ENCODE measurements at places on chromosomes 6 and 20.
A peak's percentile ranks its signal among the peaks of the same experiment; 100 is the strongest.

DNA sequence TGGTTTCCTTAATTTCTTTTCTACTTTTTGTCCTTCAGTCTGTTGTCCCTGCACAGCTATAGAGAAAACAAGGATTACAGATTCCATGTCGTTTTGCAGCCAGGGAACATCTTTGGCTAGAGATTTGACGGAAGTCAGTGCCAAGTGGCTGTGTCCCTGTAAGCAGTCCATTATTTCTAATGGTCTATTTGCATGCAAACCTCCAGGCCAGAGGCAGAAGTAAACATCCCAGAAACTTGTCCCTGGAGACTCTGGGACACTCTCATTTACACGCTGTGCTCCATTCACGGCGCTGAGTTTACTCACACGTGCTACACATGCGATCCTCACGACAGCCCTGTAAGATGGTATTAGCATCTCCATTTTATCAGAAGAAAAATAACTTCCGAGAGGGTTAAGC lies 355.5 kb downstream of the PRKN start:
- no peak for DNase-seq

DNA sequence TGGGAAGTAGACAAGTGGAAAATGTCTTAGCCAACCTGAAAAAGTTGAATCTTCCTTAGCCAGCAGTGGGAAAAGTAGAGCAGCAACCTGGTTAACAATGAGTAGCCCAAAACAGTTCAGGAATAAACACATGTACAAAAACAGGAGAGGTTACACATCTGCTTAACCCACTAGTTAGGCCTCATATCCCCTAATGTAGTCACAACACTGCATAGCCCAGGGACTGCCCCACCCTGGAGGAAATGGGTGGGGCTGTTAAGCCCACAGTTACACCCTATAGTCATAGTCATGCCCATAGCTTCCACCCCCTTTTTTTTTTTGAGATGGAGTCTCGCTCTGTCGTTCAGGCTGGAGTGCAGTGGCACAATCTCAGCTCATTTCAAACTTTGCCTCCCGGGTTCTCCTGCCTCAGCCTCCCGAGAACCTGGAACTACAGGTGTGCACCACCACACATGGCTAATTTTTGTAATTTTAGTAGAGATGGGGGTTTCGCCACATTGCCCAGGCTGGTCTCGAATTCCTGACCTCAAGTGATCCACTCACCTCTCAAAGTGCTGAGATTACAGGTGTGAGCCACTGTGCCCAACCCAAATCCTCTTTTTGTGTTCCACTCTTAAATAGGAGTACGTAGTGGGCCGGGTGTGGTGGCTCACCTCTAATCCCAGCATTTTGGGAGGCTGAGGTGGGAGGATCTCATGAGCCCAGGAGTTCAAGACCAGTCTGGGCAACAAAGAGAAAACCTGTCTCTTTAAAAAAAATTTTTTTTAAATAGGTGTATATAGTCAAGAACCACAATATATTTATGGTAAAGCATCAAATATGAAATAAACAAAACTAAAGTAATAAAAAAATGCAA lies 24.5 kb downstream of the ILRUN start:
- DNase-seq = peak; percentile 35

DNA sequence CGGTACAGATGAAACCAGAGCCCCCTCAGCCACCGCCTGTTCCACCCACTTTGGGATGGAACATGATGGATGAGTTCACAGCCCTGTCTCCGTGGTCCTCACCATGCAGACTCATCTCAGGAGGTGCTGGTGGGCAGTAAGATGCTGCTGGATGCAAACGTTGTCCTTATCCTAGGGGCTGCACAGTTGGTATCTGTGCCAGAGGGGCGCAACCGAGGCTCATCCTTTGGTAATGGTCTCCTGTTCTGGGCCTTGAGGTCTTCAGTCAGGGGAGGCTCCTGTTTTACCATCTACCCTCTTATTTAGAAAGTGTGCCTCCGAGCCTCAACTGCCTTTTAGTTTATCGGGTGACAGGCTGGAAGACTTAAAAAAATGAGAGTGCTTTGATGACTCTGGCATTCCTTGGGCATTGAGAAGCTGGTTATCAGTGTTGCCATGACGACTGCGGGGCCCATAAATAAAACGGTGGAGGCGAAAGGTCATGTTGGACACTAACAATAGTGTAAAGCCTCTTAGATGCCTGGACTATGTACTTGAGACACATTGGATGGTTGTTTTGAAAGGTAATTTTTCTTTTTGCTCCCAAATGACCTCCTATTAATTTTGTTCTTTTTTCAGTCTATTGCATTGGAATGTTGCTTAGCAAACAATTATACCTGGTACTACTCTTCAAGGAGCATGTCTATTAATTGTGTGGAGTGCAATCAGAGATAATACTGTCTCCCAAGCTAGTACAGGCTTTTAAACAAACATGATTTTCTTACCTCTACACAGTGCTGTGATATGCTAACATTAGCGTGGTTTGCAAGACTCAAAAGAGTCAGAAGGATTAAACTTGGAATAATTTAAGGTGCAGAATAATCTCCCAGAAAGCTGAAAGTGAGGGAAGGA lies 74.2 kb upstream of the DSP start:
- DNase-seq = no peak

DNA sequence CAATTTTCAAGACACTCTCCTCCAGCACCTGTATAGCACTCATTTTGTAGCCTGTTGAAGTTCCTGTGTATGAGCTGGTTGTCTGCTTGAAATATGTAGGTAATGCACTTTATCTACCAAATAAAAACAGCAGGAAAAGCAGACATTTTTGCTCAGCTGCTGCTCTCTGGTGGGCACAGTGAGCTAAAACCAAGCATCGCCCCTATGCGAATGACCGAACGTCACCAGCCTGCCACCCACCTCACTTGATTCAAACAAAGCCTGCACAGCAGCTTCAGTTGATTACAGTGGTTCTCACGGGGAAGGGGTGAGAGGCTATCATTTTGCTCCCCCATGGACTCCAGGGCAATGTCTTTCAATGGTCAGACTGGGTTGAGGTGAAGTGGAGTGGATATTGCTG lies 185.7 kb downstream of the SASH1 start:
- DNase-seq = no peak

DNA sequence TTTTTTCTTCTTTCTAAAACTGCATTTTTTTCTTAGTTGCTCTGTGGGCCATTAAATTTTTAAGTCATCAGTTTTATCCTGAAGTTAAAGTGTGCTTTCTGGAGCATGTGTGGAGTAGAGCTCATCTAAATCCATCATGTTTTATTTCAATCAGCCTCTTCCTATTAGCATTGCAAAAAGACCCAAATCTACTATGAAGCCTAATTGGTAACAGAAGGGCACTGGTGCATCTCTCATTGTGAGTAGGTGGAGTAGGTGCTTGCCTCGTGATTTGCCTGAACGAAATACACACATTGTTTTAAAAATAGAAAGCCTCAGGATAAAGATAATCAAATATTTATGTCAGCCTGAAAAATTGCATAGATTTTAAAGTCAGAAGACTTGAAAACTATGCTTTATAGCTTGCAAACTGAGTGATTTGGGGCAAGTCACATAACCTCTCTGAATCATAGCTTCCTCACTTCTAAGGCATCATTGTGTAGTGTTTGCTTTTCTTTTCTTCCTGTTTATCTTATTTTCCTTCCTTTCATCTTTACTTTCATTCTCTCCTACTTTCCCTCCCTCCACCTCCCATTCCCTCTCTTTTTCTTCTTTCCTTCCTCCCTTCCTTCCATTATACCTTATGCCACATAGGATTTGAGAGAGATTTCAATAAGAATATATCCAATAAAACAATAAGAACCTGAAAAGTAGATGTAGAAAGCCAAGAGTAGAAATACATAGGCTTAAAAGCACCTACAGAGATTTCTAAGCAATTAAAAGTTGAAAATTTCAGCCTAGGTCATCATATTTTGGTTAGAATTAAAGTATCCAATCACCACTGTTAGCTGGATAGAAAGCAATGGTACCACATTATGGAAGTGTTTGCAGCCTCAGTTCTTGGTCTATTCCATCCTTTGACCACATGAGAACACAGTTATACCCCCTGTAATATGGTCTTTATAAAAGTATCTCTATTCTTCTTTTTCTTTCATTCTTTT lies 49.6 kb upstream of the RNF146 start:
- DNase-seq = no peak

- DNase-seq = no peak
Measured at GRCh38 chr6:968791-969190, 275.9 kb upstream of the EXOC2 start.

DNA sequence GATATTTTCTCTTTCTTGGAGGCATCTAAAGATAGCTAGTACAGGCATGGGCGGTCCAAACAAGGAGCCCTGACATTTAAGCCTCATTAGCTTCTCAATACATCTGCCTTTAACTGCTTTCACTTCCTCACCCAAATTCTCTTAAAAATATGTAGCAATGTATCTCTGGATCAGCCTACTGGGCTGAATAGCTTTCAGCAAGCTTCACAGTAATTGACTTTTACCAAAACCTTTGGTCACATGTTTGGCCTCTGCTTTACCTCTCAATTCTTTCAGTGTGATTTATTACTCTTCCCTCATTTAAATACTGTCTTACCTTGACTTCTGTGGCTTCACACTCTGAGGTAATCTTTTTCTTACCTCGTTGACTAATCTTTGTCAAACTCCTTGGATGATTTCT lies 1618.1 kb downstream of the GRIK2 start:
- no peak for DNase-seq

GRCh38 chr20:38723848-38724625 lies at the start of gene SLC32A1:
Gene SLC32A1 (plus strand): TSS chr20:38724486. CDS start chr20:38724725, 239 bp downstream.
- no peak for DNase-seq

Measured in stimulated activated CD8-positive, alpha-beta memory T cell treated with anti-CD3 and anti-CD28 coated beads, Interleukin-7, amount 100 ng/mL, for 1 hour (primary cell).